ENCODE measurements at places on chromosomes 2 and 18. TPM values are rescaled to one million over a fixed set of nuclear protein-coding genes. Genes with fewer than 3 reads are reported as not detected.
A peak's percentile ranks its signal among the peaks of the same experiment; 100 is the strongest.

Gene RNF152
- 8.1 TPM for total RNA-seq

Gene MAP3K20
- total RNA-seq = 77.3 TPM

Gene C2orf72
- 0.62 TPM for total RNA-seq

Gene GPR35
- total RNA-seq = 1.1 TPM

Gene DCDC2C
- 0.18 TPM for total RNA-seq

Gene TMEFF2
- 7.7 TPM for total RNA-seq

Gene NPHP1
- 6.9 TPM for total RNA-seq

Gene INO80B
- 21.1 TPM for total RNA-seq

Gene STEAP3
- total RNA-seq = 8.0 TPM

- no peak overlapping the region for H3K4me3 ChIP-seq
- H3K4me1 ChIP-seq = no peaks in the 10 kb centered on the region
- no peak for DNase-seq
- no peaks in the 10 kb centered on the region for H3K27me3 ChIP-seq
Observed at GRCh38 chr2:202327858-202328257, 48.3 kb upstream of the BMPR2 start.

- no peaks in the 10 kb centered on the region for H3K36me3 ChIP-seq
- H3K4me3 ChIP-seq = no peak overlapping the region
- H3K27ac ChIP-seq = no peak overlapping the region
- peaks cover 34% of the 10 kb centered on the region for H3K4me1 ChIP-seq
- no peaks in the 10 kb centered on the region for H3K27me3 ChIP-seq
Observed at GRCh38 chr18:49616618-49617328, 54.9 kb downstream of the LIPG start.

GRCh38 chr18:63575681-63576080, 11.5 kb upstream of the SERPINB13 start:
- no peaks in the 10 kb centered on the region for H3K27me3 ChIP-seq
- H3K4me1 ChIP-seq = no peaks in the 10 kb centered on the region
- no peak for DNase-seq
- H3K36me3 ChIP-seq = no peaks in the 10 kb centered on the region

DNA sequence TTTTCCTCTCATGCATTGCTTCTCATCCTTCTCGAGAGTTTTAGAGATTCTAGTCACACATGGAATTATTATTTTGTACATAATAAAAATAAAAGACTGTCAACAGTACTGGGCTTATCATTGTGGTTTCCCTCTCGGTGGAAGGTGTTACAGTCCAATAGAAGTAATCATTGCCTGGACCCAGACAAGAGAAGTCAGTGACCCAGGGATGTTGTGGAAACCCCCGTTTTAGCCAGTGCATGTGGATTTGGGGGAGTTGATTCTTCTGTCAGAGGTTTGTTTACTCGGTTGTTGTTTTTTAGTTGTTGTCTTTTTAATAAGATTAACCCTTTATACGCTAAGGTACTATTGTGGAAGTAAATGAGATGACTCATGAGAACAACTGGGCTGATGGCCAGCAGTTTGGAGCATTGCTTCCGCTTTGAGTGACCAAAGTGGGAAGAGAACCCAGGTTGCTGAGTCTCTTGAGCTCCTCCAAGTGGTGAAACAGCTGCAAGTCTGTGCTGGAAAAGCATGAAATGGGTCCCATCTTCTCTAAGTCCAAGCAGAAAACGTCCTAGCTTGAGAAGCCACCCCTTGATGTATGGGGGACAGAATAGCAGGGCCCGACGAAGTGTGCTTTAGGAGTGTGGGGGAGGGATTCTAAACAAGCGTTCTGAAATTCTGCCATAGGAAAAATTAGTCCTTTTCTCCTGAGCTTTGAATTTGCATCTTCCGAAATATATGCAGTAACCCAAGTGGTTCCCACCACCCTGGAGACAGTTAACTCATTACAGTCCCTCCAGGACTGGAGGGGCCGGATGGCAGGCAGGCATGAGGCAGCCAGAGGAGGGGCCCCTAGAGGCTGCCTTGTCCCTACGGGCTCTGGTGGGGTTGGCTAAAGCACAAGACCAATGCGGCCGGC, 61.8 kb upstream of the GPR45 start:
- peaks cover 6% of the 10 kb centered on the region for H3K27me3 ChIP-seq
- no peak overlapping the region for H3K4me3 ChIP-seq
- no peak overlapping the region for H3K27ac ChIP-seq
- peak; percentile 51 for DNase-seq
- H3K36me3 ChIP-seq = no peaks in the 10 kb centered on the region

- no peaks in the 10 kb centered on the region for H3K36me3 ChIP-seq
- no peaks in the 10 kb centered on the region for H3K27me3 ChIP-seq
Observed at GRCh38 chr2:69450735-69451416, 13.6 kb upstream of the NFU1 start.

DNA sequence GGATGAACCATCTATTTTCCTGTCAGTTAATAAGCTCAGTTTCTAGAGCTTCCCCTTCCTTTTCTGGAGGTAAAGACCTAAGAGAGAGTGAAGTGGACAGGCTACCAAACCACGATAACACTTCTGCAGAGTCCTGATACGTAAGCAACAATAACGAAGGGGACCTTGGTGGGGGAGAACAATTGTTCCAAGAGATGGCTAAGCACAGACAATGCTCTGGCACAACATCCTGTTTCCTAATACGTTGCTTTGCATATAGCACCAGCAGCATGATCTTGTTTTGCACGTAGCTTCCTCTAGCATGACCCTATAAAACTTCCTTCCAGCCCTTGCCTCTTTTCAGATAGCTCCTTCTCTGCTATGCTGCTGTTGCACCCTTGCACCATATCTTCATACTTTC, 247.3 kb downstream of the RAD51AP2 start:
- H3K27ac ChIP-seq = no peak overlapping the region
- no peaks in the 10 kb centered on the region for H3K27me3 ChIP-seq
- no peak for DNase-seq
- no peaks in the 10 kb centered on the region for H3K4me1 ChIP-seq
- no peak overlapping the region for H3K4me3 ChIP-seq

- peaks cover 14% of the 10 kb centered on the region for H3K4me1 ChIP-seq
- no peaks in the 10 kb centered on the region for H3K36me3 ChIP-seq
- no peaks in the 10 kb centered on the region for H3K27me3 ChIP-seq
- DNase-seq = peak; percentile 79
- no peak overlapping the region for H3K4me3 ChIP-seq
Observed at GRCh38 chr18:23422751-23423418, 30.2 kb upstream of the RIOK3 start.

GRCh38 chr2:20698916-20699613, 32.1 kb downstream of the GDF7 start:
- DNase-seq = no peak
- no peak overlapping the region for H3K27ac ChIP-seq
- no peaks in the 10 kb centered on the region for H3K27me3 ChIP-seq
- peaks cover 5% of the 10 kb centered on the region for H3K36me3 ChIP-seq

GRCh38 chr2:147468349-147468748, 376.5 kb upstream of the ACVR2A start:
- no peaks in the 10 kb centered on the region for H3K4me1 ChIP-seq
- H3K4me3 ChIP-seq = no peak overlapping the region
- H3K27ac ChIP-seq = no peak overlapping the region

DNA sequence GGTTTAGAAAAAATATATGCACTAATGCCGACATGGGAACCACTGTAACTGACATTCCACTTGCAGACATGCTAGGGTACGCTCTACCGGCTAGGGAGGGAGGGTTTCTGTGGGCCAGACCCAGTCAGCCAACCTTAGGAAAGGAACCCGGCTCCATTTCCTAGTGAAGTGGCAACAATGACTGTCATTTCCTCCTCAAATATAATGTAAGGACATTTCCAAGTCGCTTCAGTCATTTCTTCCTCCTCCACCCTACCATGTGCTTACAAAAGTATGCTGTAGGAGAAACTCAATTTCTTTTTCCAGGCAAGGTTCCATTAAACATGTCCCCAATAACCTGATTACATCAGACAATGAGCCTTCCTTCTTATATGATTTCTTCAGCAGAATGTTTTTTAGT, 64.3 kb upstream of the PSMD14 start:
- H3K4me3 ChIP-seq = no peak overlapping the region
- H3K27ac ChIP-seq = no peak overlapping the region
- H3K4me1 ChIP-seq = peaks cover 2% of the 10 kb centered on the region
- no peaks in the 10 kb centered on the region for H3K27me3 ChIP-seq
- no peaks in the 10 kb centered on the region for H3K36me3 ChIP-seq

DNA sequence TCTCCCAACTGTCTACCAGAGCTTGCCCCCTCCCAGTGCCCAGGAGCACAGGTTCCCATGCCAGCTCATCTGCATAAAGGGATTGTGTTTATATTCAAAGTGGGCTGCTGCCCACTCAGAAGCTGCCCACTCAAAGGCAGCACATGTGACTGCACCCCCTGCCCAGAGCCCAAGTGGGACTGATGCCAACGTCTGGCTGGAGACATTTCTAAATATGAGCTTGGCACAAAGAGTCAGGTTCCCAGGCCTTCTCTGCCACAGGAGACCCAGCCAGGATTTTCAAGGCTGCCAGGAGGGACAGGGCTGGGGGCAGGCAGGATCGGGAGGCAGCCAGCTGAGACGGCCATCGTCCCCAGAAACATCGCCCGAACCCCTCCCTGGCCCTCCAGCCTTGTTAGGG, 67.1 kb downstream of the ZBTB7C start:
- no peaks in the 10 kb centered on the region for H3K36me3 ChIP-seq
- peaks cover 34% of the 10 kb centered on the region for H3K4me1 ChIP-seq
- no peaks in the 10 kb centered on the region for H3K27me3 ChIP-seq
- DNase-seq = peak; percentile 64
- peak overlapping the region; percentile 67 for H3K27ac ChIP-seq

GRCh38 chr2:9565436-9566153, 10.0 kb upstream of the ADAM17 start:
- H3K27ac ChIP-seq = no peak overlapping the region
- H3K27me3 ChIP-seq = no peaks in the 10 kb centered on the region
- no peaks in the 10 kb centered on the region for H3K36me3 ChIP-seq
- no peaks in the 10 kb centered on the region for H3K4me1 ChIP-seq

DNA sequence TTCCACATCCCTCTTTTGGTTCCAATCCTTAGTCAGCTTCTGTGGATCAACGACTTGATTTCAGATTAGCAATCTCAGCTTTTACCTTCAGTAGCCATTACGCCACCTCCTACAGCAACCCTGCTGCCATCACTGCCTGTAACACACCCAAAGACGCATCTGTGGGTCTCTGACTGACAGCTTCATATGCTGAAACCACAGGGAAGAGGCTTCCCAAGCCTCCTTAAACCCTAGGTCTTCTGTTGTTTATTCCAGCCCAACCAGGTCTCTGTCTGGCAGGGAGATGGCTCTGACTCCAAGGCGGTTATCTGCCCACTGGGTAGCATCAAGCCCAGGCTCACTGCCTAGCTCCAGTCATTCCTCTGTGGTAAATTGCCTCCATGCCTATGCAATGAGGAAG, 28.6 kb upstream of the TRIB2 start:
- DNase-seq = no peak
- no peak overlapping the region for H3K4me3 ChIP-seq
- H3K36me3 ChIP-seq = no peaks in the 10 kb centered on the region
- H3K27me3 ChIP-seq = no peaks in the 10 kb centered on the region
- H3K27ac ChIP-seq = no peak overlapping the region
- peaks cover 12% of the 10 kb centered on the region for H3K4me1 ChIP-seq

- no peak overlapping the region for H3K27ac ChIP-seq
- peaks cover 14% of the 10 kb centered on the region for H3K4me1 ChIP-seq
- no peaks in the 10 kb centered on the region for H3K36me3 ChIP-seq
- H3K4me3 ChIP-seq = no peak overlapping the region
- no peaks in the 10 kb centered on the region for H3K27me3 ChIP-seq
Observed at GRCh38 chr2:233034091-233034882, 1.8 kb downstream of the NEU2 start.

GRCh38 chr2:207141386-207141785, 24.4 kb downstream of the KLF7 start:
- H3K27me3 ChIP-seq = no peaks in the 10 kb centered on the region
- DNase-seq = no peak
- peaks cover 10% of the 10 kb centered on the region for H3K36me3 ChIP-seq
- H3K4me3 ChIP-seq = no peak overlapping the region
- peaks cover 31% of the 10 kb centered on the region for H3K4me1 ChIP-seq
- no peak overlapping the region for H3K27ac ChIP-seq

- H3K4me3 ChIP-seq = no peak overlapping the region
- H3K27ac ChIP-seq = peak overlapping the region; percentile 7
- peaks cover 12% of the 10 kb centered on the region for H3K4me1 ChIP-seq
- peak; percentile 35 for DNase-seq
Observed at GRCh38 chr2:45691171-45691999, 39.9 kb downstream of the PRKCE start.

DNA sequence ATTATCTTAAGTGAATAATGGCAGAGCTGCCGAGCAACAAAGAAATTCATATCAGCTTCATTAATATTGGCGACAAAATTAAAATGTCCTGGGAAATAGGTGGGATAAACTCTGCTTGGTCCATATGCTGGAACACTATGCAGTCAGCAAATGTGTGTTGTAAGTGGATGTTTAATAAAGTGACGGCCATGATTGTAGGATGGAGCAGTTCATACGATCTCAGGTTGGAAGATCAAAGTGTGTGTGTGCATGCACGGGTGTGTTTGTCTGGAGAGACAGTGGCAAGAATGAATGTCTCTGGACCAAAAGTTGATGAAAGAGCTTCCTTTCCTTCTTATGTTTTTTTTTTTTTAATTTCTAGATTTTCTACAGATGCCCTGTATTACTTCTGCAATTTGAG, 14.8 kb downstream of the TWIST2 start:
- H3K4me1 ChIP-seq = peaks cover 32% of the 10 kb centered on the region
- no peak overlapping the region for H3K27ac ChIP-seq
- H3K36me3 ChIP-seq = no peaks in the 10 kb centered on the region

DNA sequence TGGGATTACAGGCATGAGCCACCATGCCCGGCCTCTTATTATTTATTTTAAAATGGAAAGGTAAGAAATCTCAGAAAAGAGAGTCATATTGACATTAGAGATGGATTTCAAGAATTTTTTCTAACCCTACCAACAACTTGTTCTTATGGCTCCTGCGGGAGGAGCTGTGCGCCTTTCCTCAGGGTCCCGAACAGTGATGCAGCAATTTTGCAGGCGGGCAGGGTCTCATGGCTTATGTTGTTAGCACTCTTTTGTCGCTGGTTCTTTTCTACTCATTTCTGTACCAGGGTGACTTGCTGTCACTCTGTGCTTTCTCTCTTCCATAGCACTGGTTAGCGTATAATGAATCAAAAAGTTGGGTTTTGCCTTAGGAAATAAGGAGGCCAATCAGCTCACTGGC, 148.8 kb upstream of the DLGAP1 start:
- no peaks in the 10 kb centered on the region for H3K4me1 ChIP-seq
- DNase-seq = no peak
- no peaks in the 10 kb centered on the region for H3K27me3 ChIP-seq
- no peak overlapping the region for H3K27ac ChIP-seq
- no peak overlapping the region for H3K4me3 ChIP-seq
- no peaks in the 10 kb centered on the region for H3K36me3 ChIP-seq

DNA sequence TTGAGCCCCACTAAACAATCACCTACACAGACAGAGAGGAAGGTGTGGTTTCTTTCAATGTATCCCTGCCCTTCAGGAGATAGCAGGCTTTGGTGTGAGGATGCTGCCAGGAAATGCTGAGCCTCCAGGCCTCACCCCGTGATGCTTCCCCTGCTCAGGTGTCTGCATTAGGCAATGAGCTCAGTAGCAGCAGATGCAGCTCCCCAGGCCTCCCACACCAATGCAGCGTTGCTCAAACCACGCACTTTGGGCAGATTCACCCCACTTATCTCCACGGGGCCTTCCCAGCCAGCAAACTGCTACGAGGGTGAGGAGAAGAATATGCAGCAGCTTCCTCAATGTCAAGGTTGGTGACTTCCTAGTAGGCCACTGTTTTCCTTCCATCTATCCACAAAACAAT, 229.3 kb upstream of the PXDN start:
- H3K4me1 ChIP-seq = peaks cover 20% of the 10 kb centered on the region
- no peaks in the 10 kb centered on the region for H3K36me3 ChIP-seq
- no peak overlapping the region for H3K4me3 ChIP-seq
- DNase-seq = no peak
- peaks cover 2% of the 10 kb centered on the region for H3K27me3 ChIP-seq

GRCh38 chr2:66441581-66442320, 6.8 kb downstream of the MEIS1 start:
- no peak overlapping the region for H3K27ac ChIP-seq
- H3K4me1 ChIP-seq = peaks cover 17% of the 10 kb centered on the region
- peaks cover 62% of the 10 kb centered on the region for H3K27me3 ChIP-seq
- H3K4me3 ChIP-seq = no peak overlapping the region
- DNase-seq = peak; percentile 17
- H3K36me3 ChIP-seq = peaks cover 12% of the 10 kb centered on the region
